Hypothalamus (tissue), 51 donors: ENCODE measurements at places on chromosomes 4 and X.

- no peak for DNase-seq
These were observed 24.4 kb downstream of the TXK start for GRCh38 chr4:48109413-48110263.

DNA sequence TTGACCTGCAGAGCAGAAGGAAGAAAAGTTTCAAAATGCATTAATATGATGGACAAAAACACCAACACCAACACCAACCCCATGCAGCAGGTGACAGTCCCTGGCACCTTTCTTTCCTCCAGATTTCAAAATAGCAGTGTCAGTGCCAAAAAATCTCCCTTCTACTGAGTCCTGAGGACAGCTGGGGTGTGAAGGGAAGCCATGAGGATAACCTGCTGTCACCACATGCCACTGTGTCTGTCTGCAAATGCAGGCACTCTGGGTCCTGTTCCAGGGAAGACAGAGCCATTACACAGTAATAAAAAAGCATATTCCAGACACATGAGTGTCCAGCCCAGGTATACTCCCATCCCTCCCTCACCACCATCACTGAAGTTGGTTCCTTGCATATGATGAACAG, 187.5 kb downstream of the BMP15 start:
- DNase-seq: no peak

- no peak for DNase-seq
These were observed 125.8 kb upstream of the EDNRA start for GRCh38 chr4:147355032-147355656.

DNA sequence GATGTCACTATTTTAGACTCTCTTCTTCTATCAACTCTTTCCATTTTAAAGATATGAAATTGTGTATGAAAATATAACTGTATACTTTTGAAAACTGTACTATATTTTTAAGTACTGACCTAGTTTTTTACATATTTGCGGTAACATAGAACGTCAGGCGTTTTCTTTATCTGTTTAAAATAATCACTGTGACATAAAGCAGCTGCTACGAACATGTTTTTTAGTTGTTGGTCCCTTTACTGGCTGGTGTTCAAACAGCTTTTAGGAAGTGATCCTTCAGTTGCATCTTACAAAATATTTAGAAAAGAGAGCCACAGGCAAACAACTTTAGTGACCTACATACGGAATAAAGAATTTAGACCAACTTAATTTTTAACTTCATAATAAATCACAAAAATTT, 73.1 kb downstream of the METTL14 start:
- no peak for DNase-seq

DNA sequence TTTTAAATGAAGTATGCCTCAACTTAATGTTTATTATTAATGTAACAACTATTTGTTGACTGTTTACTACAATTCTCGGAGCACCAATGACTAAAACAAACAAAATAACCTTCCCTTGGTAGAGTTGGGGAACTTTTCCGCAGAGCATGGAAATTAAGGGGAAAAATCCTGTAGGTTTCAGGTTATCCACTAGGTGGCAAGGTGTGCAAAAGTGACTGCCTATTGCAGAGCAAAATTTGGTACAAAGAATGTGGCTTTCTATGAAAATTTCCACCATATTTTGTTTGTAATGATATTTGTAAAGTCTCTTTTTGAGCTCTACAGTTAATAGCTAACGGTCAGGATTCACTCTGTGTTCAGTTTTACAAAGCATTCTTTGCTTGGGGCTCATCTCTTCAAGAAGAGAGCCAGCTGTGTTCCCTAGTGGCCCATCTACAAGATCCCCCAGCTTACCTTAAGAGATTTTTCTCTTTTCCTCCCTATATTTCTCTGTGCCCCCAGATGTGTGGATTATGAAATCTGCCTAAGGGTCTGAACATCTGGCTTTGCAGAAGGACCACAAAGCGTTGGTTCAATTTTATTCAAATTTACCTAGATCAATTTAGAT, 61.1 kb downstream of the FBXO8 start:
- DNase-seq: no peak

- DNase-seq: no peak
These were observed 98.0 kb downstream of the SH3KBP1 start for GRCh38 chrX:19789376-19789775.

DNA sequence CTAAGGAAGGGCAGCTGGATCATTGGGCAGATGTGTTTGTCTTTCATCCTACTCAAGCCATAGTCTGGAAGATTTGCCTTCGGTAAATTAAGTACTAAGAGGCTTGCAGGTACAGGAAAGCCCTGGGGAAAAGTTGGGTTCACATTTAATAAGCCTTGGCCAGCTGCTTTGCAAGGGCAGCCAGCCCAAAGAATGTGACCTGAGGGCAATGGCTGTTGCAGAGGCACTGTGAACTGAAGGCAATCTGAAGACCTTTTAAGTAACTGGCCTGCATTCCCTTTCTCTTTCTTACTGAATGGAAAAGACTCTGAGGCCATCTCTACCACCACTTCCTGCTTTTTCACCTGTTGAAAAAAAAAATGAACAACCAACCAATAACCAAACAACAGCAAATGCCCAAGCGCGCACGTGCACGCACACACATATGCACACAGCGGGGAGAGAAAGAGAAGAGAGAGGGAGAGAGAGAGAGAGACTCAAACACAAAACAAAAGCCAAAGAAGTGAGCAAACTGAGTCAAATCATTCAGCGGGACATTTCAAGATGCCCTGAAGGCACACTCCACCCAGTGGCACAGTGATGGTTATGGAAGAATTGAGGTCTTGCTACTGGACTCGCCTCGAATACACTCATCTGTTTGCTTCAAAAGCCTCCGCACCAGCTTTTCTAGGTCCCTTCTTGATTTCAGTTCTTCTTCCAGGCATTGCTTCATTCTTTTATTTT, 19.6 kb downstream of the CD40LG start:
- DNase-seq: no peak

- DNase-seq: no peak
These were observed 10.2 kb upstream of the RUFY3 start for GRCh38 chr4:70711599-70711998.

DNA sequence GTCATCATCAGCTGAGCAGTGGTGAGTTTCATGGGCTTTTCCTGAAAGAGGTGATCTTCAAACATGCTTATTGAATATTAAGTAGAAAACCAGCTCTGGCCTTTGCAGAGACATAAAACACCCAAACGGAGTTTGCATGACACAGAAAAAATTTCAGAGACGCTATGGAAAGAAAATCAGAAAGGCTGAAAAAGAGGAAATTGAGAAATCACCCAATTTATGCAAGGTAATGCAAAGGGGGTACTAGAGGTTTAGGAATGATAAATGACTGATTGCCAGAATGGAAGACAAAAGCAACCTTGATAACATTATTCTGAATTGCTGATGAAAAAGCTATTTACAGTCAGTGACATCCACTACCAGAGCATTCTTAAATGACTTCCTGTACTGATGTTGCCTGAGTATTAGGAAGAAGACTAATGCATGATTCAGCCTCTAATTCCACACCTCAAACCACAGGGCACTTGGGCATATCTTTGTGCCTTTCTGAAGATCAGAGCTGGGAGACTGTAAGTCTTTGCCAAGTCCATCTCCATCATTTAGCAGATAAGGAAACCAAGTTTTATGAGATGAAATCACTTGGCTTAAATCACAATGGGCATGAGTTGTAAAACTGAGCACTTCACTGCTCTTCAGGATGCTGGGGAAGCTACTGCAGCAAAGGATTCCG, 565.7 kb downstream of the PPARGC1A start:
- DNase-seq: no peak

GRCh38 chrX:356385-357034, 30.2 kb downstream of the PPP2R3B start:
- no peak for DNase-seq

GRCh38 chrX:121782976-121783375, 735.6 kb downstream of the GLUD2 start:
- no peak for DNase-seq

GRCh38 chr4:111802191-111802590, 343.1 kb upstream of the FAM241A start:
- no peak for DNase-seq

GRCh38 chr4:72951628-72952027, 117.9 kb downstream of the COX18 start:
- no peak for DNase-seq

- DNase-seq: no peak
These were observed 183.9 kb downstream of the SNCA start for GRCh38 chr4:89653012-89653411.

GRCh38 chrX:110082161-110082560, 79.2 kb downstream of the TMEM164 start:
- no peak for DNase-seq

GRCh38 chr4:80419946-80420345, 84.4 kb downstream of the CFAP299 start:
- no peak for DNase-seq

DNA sequence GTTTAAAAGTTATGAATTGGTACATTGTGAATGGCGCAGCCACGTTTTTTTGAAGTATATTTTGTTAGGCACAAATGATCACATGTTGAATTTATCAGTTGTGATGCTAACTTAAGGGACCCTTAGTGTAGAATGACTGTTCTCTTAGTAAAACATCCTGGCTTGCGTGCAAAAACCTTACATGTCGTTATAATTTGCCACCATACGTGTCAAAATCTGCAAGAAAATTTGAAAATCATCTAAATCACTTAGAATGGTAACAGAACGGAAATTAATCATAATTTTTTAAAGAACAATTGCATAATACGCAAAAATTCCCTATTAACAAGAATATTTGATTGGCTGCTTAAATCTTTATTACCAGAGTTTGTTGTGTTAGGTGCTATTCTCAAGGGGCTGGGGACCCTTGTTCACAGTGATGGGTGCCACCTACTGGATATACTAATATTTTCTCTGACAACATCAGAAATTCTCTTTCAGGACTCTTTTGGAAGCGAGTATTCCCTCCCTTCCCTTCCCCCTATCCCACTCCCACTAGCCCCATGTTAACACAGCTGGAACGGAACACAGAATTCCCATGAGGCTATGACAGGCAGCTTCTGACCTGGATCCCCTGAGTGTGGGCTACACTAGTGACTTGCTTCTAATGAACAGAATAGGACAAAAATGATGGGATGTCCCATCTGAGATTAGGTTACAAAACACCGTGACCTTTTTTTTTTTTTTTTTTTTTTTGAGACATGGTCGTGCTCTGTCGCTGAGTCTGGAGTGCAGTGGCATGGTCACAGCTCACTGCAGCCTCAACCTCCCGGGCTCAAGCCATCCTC, 71.8 kb downstream of the SUPT20HL2 start:
- DNase-seq: no peak

DNA sequence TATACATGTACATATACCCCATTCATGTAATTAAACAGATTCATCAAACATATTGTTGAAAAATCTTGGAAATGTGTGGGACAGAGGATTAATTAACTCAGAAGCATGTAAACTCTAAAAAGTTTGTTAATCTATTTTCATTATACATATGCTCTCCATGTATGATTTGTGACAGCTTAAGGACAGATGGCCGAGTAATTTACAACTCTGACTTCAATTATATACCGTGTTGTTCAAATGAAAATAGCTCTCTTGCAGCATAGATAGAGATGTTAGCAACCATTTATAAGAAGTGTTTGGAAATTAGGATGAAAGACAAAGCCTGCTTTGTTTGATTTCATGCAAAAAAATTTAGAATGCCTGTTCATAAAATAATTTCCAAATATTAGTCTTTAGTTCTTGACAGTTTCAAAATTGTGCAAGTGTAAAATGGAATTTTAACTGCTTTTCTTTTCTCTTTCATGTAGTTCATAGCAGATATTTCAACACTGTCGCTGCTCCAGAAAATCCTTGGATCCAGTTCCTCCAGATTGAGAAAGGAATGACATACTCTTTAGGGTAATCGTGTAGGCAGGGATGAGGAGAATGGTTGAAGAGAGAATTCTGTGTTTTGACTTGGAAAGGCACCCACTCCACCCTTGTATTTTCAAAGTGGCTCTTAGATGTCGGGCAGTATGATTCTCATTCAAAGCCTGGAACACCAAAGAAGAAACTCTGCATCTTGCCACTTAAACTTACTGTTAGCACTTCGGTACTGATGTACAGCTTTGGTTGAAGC, 23.1 kb downstream of the AFF2 start:
- DNase-seq: no peak

DNA sequence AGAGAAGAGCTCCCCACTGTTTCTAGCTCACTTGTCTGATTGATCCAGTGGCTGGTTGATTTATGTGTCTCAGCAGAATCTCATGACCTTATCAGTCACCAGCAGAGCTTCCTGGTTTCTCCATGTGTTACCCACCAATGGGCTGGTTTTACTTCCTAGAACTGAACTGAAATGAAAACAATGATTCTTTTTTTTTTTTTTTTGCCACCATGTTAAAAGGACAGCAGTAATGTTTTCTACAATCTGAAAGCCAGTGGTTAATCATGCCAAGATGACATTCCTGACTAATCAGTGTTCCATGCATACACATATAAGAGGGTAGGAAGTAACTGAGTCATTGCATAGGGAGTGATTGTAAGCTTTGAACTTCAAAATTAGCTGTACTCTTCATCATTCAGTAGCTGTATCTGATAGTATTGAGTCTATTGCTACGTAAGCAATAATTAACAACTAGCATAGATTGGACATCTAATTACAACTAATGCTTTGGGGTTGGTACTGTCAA, 67.7 kb downstream of the SLC4A4 start:
- no peak for DNase-seq

- DNase-seq: no peak
These were observed 143.6 kb downstream of the SLIT2 start for GRCh38 chr4:20395160-20395773.

DNA sequence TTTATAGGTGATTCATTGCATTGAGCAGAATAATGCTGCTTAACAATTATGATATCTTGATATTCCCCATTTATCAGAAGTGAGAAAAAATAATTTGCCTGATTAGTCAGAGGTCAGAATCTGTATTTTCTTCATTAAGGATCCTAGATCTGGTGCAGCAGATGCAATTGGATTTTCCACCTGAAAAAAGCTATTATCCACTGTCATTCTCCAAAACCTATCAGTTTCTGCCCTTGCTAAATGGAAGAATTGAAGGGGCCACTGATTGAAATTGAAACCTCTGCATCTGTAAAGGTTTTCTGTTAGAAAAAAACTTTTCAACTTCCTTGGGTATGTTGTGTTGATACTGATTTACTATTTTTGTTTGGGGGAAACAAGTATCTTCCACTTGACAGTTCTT, 636.0 kb upstream of the NDST4 start:
- no peak for DNase-seq

- DNase-seq: no peak
These were observed 96.1 kb downstream of the REELD1 start for GRCh38 chr4:146310319-146311021.

GRCh38 chrX:126376465-126376864, 176.1 kb downstream of the DCAF12L1 start:
- no peak for DNase-seq

DNA sequence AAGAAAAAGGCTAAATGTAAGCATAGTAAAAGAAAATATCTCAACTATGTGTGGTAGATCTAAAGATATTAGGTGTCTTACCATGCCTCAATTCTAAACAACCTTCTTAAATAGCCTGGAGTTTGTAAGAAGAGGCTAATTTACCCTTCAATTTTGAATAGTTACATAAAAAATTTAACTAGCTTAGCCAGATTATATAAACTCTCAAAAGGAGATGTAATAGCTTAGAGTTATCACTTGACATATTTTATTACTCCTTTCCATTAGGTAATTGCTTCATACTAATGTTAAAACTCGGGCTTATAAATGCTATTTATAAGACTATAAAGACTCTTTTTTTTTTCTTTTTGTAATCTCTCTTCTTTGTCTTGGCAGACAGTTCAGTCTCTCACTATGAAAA, 297.5 kb upstream of the PABPC4L start:
- no peak for DNase-seq

- DNase-seq: no peak
These were observed 3.6 kb upstream of the BBS12 start for GRCh38 chr4:122728856-122729255.

- DNase-seq: no peak
These were observed 30.1 kb downstream of the SPATA18 start for GRCh38 chr4:52081216-52081615.
